NCI-H345 (cell line): ENCODE measurements at places on chromosomes 3 and 15.

DNA sequence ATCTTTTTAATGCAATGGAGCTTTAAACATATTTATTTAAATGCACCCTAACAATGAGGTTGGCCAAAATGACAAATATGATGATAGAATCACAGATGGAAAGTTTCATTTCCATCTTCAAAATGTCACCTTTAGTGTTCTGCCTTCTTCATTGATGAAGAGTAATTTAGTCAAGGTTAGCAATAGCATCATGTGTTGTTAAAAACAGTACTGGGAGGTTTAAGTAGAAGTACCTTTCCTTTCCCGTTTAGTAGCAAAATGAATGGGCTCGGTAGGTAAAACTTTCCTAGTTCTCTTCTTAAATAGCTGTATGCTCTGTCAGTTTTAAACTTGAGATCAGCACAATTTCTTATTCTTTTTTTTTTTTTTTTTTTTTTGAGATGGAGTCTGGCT lies 35.1 kb downstream of the EIF2AK4 start:
- DNase-seq, result no peak

DNA sequence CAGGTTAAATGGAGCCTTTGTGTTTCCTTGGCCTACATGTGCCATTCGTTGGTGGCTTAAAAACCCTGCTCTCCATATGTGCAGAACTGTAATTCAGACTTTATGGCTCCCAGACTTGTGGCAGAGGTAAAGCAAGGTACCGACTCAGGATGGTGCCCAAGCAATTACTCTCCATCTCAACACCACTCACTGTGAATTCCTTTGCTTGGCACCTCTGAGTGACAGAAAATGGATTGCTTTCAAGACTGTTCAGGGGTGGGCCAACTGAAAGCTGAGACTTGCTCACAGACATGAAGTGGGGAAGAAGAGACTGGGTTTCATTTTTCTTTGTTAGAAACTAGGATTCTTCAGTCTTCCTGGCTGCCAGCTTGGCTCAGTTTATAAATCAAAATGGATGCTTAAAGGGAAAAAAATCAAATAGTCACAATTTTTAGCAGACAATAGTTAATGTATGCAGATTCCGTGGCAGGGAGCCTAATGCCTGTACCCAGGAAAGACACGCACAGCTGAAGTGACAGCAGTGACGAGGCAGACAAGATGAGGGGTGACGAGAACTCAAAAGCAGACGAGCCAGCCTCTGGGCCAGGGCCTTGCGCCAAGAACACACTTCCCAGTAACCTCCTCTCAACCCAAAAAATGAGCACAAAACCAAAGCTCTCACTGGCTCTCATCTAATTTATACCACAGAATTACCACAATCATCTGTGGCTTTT lies 207.9 kb upstream of the SLC2A2 start:
- no peak for DNase-seq

GRCh38 chr3:73502609-73503583 lies 121.8 kb downstream of the PDZRN3 start:
- peak; percentile 57 for DNase-seq

DNA sequence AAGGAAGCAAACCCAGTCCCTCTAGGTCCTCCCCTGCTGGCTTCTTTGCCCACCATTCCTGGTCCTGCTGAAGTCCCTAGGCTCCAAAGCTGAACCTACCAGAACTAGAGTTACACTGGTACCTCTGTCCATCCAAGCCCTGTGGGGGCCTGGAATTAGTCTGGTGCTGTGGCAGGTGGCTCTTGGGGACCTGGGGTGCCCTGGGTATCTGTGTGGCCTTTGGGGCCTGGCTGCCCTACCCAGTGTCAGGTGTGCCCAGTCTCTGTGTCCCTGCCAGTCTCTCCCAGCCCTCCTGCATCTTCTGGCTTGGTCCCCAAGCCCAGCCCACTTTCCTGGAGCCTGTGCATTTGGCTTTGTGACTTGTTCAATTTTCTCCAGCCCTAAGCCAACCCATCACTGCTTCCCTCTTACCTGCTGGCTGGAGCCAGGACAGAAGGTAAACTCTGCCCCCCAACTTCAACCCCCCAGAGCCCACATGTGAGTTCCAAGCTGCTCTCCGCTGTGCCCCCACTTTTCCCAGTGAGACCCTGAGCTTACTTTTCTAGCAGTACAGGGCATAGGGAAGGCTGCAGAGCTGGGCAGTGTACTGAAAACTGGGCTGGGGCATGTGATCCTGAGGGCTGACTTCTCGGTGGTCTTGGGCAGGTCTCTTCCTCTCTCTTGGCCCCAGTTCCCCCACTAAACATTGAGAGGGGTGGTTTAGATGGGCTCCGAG lies 28.3 kb upstream of the HHATL start:
- no peak for DNase-seq

GRCh38 chr3:81788610-81789009 lies 27.2 kb upstream of the GBE1 start:
- DNase-seq, result no peak

- no peak for DNase-seq
Measured at GRCh38 chr3:108099679-108100428, 9.0 kb upstream of the CD47 start.

- DNase-seq, result no peak
Measured at GRCh38 chr3:23405081-23405480, 202.0 kb downstream of the UBE2E2 start.

DNA sequence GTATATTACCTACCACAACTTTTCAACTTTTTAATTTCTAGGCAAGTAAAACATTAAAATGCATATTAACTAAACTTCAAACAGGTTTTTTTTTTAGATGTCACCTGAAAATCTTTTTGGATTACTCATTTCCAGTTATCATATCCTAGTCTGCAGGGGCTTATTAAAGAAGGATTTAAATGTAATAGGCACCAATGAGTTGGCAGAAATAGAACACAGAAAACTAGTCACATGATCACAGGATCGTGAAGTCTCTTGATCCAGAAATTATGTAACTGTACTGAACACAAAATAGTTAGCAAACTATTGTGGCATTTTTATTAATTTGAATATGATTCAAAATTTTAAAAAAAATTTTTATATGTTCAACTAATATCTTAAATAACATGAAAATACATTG lies 654.4 kb upstream of the NAALADL2 start:
- no peak for DNase-seq

- DNase-seq, result no peak
Measured at GRCh38 chr3:146117406-146118285, 43.3 kb downstream of the PLOD2 start.

GRCh38 chr3:144148356-144148755 lies 176.7 kb downstream of the DIPK2A start:
- DNase-seq, result no peak

- DNase-seq, result no peak
Measured at GRCh38 chr3:43326891-43327581, 40.7 kb downstream of the SNRK start.

- DNase-seq, result no peak
Measured at GRCh38 chr15:83012636-83013035, 1.2 kb upstream of the C15orf40 start.

GRCh38 chr3:155778462-155778861 lies 27.6 kb downstream of the C3orf33 start:
- DNase-seq, result no peak

- DNase-seq, result no peak
Measured at GRCh38 chr15:47908950-47909670, 191.8 kb downstream of the SEMA6D start.

DNA sequence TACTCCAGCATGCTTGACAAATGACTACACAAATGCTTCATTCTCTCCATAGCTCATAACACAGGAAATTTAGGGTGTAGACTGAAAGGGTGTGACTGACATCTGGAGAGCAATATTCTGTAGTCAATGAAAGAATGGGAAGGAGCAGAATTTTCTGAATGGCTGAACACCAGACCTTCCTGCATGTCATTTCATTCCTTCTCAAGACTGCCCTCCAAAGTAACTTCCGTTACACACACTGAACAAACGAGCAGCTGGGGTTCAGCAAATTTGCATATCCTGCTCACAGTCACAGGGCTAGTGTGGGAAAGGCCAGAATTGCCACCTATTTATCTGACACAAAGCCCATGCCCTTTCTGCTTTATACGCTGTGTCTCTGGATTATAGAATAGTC lies 325.0 kb upstream of the CFAP20DC start:
- DNase-seq, result no peak

GRCh38 chr15:36579792-36580431 lies 486 bp downstream of the CDIN1 start:
- peak; percentile 45 for DNase-seq

- no peak for DNase-seq
Measured at GRCh38 chr3:109112946-109113760, 4.8 kb downstream of the MORC1 start.

GRCh38 chr3:69926385-69926784 lies 73.1 kb upstream of the SAMMSON start:
- DNase-seq, result no peak

- no peak for DNase-seq
Measured at GRCh38 chr3:14884665-14885064, 62.7 kb upstream of the NR2C2 start.

DNA sequence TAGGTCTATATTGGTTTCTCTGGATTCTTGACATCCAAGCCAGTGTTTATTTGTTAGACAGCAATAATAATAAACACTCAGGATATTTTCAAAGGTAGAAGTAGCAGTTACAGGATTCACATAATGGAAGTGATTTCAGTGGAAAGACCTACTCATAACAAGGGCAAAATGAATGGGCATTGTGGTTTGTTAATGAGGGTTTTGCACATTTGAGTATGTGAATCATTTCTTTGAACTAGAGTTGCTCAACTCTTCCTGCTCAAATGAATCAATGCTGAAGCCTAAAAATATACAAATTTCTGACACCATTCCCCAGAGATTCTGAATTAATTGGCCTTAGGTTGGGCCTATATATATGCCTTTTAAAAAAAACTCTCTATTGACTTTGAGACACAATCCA lies 4.1 kb upstream of the COL6A5 start:
- no peak for DNase-seq

DNA sequence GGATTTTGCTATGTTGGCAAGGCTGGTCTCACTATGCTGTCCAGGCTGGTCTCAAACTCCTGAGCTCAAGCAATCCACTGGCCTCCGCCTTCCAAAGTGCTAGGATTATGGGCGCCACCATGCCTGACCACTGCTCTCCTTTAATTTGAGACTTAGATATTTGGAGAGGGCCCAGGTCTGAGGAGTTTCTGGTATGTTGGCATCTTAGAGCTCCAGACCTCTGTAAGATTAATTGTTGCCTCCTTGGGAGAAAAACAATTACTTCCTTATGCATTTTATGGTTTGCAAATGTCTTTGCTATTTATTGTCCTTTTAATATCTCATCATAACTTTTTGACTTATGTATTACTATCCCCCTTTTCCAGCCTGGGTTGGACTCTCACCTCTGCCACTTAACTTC lies 2.9 kb downstream of the ZNF774 start:
- no peak for DNase-seq

DNA sequence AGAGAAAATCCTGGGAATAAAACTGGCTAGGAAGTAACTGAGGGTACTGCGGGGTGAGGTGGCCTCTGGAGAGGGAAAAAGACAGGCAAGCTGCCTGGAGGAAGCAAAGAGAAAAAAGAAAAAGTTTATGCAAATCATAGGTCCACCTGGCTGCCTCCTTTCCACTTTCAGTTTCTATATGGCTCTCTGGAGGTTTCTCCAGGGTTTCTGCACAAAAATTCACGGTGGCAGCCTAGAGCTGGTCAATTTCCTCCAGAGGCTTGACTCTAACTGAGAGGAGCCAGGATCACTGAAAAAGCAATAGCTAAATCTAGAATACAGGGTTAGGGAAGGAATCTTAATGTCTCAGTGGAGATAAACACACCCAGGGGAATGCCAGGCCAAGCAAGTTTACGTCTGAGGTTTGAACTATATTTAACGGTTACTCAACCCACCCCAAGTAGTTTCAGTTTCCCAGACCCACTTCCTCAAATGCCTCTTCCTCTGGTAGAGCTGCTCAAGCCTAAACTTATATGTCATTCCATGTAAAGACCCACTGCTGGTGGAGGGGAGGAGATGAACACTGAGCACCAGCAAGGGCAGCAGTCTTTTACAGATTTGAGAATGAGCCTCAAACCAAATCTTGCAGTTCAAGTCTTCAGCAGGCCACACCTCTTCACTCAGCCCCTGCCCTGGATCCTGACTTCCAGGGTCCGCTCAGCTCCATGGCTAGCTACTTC lies 5.7 kb downstream of the LYSMD2 start:
- no peak for DNase-seq
